COR-L47 (cell line): ENCODE measurements at places on chromosomes 16 and 17.

DNA sequence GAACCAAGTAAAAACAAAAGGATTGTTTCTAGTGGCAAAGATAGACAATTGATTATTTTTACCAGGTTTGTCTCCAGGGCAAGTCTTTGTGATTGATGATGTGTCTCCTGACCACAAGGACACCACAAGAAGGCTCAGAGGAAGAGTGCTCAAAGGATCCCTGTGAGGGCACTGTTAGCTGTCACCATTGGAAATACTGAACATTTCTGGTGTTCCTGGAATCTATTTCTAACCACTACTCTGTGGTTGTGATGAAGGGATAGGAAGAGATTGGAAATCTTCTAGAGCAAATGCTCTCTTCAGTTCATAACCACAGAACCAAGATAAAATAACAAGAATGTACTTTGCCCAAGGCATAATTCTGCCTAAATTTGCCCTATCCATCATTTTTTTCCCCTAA, 15.3 kb downstream of the RNF43 start:
- DNase-seq: no peak

- no peak for DNase-seq
These were observed 7.3 kb downstream of the ESRP2 start for GRCh38 chr16:68228652-68229051.

GRCh38 chr16:88480829-88481228, 27.7 kb downstream of the ZFPM1 start:
- DNase-seq: no peak

- DNase-seq: no peak
These were observed 74.3 kb downstream of the MSI2 start for GRCh38 chr17:57330587-57330986.

GRCh38 chr17:58338454-58338840, 9.9 kb upstream of the TSPOAP1 start:
- no peak for DNase-seq

- DNase-seq: no peak
These were observed 42.9 kb downstream of the AMFR start for GRCh38 chr16:56382459-56382858.

GRCh38 chr17:75524970-75525805, at the start of gene LLGL2:
Gene LLGL2 (plus strand): TSS chr17:75525697. CDS start chr17:75543427, 17,730 bp downstream.
- peak; percentile 91 for DNase-seq

GRCh38 chr17:75849724-75850123, 5.4 kb downstream of the WBP2 start:
- DNase-seq: no peak

DNA sequence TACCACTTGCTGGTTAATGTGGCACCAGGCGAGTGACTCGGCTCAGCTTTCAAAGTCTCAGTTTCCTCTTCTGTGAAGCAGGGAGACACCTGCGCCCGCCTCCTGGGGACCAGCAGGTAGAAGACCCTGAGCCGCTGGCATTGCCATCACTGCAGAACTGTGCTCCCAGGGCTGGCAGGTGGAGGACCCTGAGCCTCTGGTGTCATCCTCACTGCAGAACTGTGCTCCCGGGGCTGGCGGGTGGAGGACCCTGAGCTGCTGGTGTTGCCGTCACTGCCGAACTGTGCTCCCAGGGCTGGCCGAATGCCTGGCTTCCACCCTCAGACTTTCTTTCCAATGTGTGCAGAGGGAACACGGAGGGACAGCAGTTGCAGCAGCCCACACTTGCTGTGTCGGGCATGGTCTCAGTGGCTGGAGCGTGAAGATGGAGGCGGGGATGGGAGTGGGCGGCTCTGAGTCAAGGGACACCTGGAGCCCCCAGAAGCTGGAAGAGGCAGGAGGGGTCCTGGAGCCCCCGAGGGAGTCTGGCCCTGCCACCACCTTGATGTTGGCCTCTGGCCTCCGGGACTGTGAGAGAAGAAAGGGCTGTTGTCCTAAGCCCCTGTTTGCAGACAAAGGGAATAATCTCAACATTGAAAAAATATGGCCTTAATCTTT, 75.8 kb upstream of the METTL9 start:
- no peak for DNase-seq

- DNase-seq: no peak
These were observed 99.7 kb downstream of the ZNF778 start for GRCh38 chr16:89317101-89317671.
